ENCODE measurements at places on chromosomes 2 and 18.

DNA sequence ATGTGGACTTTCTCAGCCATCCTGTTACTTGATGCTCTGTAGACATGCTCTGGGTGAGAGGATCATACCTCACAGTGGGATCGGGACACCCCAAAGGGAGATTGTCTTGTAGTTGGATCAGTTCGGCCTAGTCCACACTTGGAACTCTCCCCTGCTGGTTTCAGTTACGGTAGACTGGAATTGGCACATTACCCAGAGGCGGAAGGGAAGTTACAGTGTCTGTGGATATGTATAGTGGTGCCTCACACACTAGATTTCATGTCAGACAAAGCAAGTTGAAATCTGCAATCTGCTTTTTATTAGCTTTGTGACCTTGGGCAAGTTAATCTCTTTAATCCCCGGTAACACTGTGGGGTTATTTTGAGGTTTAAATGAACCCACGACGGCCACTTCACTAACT is 16.2 kb upstream of the CTAGE1 start:
- no peak for DNase-seq

DNA sequence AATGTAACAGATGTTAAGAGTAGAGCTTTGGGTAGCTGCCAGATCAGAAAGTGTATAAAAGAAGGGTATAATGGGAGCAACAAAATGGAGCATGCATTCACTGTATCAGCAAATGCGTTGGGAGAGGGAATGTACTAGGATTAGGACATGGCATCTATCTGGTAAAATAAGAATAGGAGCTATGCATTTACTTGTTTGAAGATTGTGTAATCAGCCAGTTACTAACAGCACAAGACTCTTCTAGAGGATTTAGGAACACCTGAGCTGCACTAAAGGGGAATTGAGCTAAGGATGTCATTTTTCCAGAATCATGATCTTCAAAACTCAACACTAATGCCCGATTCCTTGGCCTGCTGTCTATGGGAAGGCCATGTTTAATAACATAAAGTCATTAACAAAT is 394.2 kb upstream of the TNP1 start:
- no peak for DNase-seq

DNA sequence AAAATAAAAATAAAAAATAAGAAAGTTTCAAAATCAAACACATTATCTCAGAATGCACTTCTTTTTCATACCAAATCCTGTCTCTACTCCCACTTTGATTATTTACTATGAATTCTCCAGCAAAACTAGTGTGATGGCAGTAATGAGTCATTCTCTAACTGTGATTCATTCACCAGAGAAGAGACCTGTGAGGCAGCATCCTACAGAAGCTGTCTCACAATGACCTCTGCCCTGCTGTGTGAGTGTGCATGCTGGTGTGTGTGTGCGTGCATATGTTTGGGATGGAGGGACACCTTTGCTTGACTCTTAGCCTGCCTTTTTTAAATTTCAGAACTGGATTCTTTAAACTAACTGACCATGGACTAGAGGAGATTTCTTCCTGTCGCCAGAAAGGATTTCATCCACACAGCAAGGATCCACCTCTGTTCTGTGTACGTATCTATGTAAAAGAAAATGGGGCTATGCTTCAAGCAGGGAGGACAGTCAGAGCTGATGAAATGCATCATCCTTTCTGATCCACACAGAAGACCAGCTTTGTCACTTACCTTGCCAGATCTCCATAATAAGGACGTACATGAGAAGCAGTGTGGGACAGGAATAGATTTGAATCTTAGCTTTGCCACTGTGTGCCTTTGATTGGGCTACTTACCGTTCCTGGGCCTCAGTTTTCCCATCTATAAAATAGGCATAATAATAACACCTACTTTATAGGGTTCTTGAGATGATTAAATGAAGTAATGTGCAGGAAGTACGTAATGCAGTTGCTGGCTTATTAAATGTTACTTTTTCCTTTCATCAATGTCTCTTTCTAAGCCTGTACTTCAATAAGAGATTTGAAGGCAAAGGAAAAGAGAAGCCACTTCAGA is 31.2 kb downstream of the STAMBP start:
- DNase-seq: no peak

DNA sequence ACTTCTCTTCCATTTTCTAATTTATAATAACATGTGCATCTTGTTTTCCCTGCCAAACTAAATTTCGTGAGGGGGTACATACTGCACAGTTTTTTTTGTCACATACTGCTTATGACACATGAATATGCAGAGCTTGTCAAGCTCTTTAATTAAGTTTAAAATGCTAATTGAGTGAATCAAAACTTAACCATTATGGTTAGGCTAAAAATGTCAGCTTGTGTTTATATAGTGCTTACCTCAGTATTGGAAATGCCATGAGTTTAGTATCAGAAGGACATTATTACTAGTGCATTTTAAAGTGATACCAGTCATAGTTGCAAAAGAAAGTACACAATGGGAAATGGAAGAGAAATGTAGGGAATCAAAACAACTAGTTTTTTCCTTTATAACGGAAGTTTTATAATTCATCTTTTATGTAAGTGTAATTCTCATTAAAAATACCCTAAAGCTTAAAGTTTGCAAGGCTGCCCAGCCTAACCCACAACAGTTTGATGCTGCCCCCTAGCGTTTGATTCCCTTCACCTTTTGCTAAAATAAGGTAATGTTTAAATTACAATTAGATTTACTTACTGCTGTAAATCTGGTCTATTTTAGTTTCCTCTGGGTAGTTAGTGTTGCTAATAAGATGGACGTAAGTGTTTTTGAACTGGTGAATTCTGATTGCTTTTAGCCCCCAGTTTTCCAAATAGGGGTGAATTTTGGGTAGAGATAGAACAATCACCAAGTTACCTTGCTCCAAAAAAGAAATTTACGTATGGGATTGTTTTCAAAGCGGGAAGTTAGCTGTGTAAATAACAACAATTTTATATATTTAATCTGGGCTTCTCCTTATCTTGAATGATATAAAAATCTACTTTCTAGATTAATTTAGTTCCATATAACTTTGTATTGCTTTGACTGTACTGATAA is 3.2 kb downstream of the SLC39A10 start:
- DNase-seq: no peak

GRCh38 chr2:201933792-201934237 is 99.8 kb upstream of the FZD7 start:
- no peak for DNase-seq

GRCh38 chr18:39325973-39326372 is 1760.4 kb upstream of the CELF4 start:
- DNase-seq: no peak

DNA sequence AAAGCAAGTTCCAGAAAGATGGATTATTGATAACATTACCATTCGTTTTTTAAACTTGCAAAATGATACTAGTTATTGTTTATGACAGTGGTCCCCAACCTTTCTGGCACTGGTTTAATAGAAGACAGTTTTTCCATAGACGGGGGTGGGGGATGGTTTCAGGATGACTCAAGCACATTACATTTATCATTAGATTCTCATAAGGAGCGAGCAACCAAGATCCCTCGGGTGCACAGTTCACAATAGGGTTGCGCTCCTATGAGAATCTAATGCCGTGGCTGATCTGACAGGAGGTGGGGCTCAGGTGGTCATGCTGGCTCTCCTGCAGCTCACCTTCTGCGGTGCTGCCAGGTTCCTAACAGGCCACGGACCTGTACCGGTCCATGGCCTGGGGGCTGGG is 86.2 kb downstream of the BCL2 start:
- no peak for DNase-seq

DNA sequence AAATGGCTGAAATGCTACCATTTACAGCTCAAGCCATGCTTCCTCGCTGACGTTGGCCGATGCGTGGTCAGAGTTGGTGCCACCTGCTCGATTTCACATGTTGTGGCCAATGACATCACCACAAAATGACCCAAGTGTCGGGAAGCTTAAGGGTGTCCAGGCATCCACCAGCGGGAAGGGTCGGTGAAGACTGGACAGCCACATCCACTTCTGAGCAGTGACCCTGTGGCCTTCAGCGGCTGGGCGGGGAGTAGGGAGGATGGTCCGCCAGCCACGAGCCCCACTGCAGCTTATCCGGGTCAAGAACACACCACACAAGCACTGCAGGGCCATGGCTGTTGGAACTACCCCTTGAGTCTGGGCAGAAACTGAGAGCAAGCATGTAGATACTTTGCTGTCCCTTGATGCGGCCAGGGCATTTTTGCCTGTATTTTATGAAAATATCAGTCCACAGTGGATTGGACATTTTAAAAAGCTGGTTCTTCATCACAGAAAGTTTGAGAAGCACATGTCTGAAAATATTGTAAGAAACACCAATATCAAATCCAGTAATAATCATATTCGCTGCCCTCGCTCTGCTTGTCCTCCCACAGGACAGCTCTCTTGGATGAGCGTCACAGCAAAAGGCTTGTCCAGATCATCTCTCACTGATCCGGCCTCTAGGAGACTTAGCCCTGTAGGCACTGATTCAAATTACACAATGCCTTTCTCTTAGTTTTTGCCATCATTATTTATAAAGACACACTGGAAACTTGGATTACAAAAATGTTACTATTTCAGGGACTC is 174.0 kb downstream of the TWIST2 start:
- peak; percentile 57 for DNase-seq

- DNase-seq: no peak
These were observed 35.1 kb upstream of the MYCN start for GRCh38 chr2:15905267-15905645.

- peak; percentile 84 for DNase-seq
These were observed at the start of gene FHOD3 for GRCh38 chr18:36297417-36298125. TSS of gene FHOD3 (plus strand) at chr18:36297713. CDS start at chr18:36297836, 123 bp downstream.

DNA sequence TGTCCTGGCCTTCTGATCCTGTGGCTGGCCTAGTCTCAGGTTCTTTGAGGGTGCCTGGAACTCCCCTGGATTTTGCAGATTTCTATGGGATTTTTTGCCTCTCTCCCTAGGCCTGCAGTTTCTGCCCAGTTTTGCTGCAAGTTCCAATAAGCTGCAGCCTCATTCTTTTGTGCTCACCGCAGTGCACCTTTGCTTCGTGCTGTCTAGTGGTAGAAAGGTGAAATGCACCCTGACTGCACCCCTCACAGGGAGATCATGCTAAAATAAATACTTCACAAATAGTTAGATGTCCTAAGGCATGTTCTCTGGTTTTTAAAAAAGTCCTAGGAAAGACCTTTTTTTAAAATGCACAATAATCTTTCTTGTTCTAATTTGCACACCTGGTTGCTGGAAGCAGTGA is 72.5 kb downstream of the GNAL start:
- DNase-seq: no peak

DNA sequence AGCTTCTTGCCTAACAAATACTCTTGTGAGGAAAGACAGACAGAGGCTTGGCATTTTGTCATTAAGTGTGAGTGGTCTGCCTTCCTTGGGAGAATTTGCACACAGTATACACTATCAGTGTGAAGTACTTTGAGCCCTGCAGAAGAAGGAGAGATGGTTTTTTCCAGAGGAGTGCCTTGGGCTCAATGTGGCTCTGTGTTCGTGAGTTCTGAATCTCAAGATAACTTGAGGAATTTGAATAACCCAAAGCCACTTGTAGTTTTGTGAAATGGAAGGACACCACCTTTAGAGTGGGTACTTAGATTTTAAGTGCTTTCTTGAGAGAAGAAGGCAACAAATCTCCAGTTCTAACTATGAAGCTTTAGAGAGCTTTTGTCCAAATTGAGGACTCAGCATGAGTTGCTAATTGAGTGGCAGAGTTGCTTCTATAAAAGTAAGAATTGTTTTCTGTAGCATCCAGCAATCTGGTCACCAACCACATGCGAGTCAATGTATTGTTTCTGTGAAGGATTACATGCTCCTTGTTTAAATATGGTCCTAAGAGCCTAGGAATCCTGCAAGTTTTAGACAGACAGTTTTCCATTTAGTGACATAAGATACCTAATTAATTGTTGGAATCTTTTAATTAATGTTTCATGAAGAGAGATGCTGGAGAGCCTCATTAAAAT is 68.3 kb downstream of the BABAM2 start:
- DNase-seq: no peak

DNA sequence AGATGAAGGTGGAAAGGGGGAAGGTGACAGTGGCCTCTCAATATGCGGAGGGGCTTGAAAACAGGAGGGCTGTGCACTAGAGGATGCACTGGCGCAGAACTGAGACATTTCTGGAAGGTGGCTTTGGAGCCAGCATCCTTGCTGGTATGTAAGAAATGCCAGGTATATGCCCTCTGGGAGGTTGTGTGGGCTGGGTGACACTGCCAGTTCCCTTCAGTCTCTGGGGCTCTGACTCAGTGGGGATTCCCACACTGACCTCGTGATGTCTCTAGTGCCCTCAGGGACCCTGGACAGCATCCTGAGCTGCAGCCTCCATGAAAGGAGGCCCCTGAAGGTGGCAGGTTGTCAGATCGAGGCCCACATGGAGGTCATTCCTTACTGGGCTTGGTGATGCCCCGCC is 74.0 kb downstream of the AGAP1 start:
- DNase-seq: no peak

- no peak for DNase-seq
These were observed 34.8 kb downstream of the ADNP2 start for GRCh38 chr18:80143881-80144280.

- no peak for DNase-seq
These were observed 1265.0 kb upstream of the PIK3C3 start for GRCh38 chr18:40690062-40690461.

DNA sequence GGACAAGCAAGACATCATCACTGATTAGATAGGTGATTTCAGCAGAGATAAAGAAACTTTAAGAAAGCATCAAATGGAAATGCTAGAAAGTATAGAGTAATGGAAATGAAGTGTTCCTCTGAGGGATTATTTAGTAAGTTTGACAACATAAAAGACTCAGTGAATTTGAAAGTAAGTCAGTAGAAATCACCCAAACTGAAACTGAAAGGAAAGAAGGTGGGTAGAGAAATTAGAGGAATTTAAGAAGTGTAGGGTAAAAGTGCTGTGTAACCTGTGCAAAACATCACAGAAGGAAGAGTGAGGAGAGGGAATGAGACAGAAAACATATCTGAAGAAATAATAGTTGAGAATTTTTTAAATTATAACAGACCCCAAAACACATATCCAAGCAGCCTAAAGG is 343.1 kb downstream of the CBLN2 start:
- DNase-seq: no peak

GRCh38 chr18:48818329-48819254 is 132.2 kb downstream of the SMAD7 start:
- DNase-seq: peak; percentile 38

GRCh38 chr2:79801082-79801481 is 288.2 kb downstream of the CTNNA2 start:
- no peak for DNase-seq

GRCh38 chr18:31659576-31660177 is 24.7 kb downstream of the B4GALT6 start:
- DNase-seq: no peak

DNA sequence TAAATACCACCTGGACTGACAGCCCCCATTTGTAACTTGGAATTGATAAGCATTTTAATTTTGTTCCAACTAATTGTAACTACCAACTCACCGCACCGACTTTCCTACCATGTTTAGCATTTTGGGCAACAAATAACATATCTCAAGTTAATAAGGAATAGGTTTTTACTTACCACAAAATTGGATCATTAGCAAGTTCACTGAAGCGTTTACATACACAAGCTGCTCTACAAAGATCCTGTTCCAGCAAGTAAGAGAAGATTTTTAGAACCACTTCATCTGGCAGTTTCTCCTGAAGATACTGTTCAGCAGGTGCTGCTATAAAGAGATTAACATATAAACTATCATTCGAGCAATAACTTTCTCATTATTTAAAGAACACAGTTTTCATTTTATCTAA is 55.7 kb downstream of the MSH6 start:
- DNase-seq: no peak
